ENCODE measurements at places on chromosomes 12 and 14.

DNA sequence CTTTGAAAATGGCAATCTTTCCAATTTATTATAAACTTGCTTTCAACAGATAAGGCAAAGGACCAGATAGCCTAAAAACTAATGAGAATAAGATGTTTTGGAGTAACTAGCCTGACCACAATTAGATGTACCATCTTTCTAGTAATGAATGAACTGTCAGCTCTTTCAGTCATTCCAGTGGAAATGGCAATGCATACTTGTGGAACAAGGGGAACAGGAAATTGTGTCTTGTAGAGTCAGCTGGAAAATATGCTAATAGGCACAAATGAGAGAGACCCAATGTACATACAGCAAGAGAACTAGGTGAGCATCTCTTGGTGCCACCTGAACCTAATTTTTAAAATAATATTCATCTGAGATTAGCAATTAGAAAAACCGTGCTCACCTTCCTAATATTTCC lies 76.1 kb upstream of the GPHB5 start:
- no peak for DNase-seq

DNA sequence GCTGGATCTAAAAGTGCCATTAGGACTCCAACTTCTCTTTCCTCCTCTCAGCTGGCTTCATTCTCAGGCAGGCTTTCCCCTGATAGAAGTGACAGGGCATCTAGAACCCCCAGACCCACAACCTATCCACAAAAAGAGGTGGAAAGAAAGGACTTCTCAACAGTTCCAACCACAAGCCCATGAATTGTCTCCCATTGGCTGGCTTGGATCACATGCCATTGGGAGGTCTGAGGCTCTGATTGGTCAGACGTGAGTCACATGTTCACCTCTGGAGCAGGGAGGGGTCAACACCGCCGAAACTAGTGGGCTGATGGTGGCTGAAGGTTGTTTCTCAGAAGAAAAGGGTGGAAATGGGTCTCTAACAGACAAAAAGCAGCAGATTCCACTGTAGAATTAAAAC lies 47.2 kb downstream of the DRAM1 start:
- no peak for DNase-seq

DNA sequence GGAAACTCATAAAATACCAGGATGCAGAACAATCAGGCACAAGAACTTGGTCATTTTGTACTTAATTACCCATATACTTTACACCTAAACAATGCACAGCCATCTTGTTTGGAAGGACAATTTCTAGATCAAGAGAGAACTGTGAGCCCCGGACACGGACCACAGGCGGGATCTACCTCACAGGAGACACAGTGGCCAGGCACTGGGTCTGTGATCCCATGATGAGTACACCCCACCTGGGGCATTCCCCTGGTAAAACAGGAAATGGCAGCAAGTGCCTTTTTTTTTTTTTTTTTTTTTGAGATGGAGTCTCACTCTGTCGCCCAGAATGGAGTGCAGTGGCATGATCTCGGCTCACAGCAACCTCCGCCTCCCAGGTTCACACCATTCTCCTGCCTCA lies 15.2 kb downstream of the GOLGA3 start:
- no peak for DNase-seq

- DNase-seq: peak; percentile 55
Observed at GRCh38 chr12:44015333-44015941, 179.6 kb downstream of the TMEM117 start.

DNA sequence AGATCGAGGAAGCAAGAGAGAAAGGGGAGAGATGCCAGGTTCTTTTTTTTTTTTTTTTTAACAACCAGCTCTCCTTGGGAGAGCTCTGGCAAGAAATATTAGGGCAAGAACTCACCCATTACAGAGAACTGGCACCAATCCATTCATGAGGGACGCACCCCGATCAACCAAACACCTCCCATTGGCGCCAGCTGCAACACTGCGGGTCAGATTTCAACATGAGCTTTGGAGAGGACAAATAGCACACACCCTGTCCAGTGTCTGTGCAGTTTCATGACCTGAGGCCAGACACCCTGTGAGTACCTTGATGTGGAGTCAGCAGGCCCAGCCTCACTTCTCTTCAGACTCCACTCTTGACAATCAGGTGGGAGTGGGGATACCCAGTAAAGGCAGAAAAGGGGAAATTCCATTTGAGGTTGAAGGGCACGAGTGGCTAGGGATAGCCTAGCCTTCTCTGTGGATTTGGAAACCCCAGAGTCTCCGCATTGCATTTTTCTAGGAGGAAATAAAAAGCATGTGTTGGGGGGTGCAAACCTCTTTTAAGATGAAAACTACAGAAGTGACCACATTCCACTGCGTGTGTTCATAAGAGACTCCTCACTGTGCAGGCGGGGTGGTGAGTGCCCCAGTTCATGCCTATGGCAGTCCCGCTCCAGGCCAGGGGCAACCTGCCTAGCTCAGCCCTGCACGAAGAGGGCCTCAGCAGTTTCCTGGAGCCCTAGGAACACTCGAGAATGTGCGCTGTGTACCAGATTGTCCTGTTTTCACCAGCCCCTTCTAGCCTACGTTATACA lies 42.4 kb upstream of the GPATCH2L start:
- DNase-seq: no peak

DNA sequence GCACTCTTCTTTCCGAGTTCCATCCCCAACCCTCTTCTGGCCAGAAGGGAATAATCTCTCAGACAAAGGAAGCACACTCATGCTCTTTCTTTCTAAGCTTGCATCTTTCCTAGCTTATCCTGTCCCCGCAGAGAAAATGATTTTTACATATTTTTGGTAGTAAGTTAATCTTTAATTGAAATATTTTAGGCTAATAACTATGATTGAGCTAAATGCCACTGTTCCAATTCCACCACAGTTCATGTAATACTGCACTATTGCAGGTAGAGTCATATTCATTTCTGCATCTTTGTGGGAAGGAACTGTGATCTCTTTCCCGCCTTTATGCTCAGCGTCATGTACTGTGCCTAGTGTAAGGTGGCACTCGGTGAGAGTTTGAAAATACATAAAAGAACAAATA lies 158.9 kb upstream of the FOXG1 start:
- no peak for DNase-seq

- DNase-seq: no peak
Observed at GRCh38 chr14:85873006-85873405, 343.1 kb downstream of the FLRT2 start.

GRCh38 chr14:47821135-47821534 lies 145.7 kb upstream of the MDGA2 start:
- DNase-seq: no peak

DNA sequence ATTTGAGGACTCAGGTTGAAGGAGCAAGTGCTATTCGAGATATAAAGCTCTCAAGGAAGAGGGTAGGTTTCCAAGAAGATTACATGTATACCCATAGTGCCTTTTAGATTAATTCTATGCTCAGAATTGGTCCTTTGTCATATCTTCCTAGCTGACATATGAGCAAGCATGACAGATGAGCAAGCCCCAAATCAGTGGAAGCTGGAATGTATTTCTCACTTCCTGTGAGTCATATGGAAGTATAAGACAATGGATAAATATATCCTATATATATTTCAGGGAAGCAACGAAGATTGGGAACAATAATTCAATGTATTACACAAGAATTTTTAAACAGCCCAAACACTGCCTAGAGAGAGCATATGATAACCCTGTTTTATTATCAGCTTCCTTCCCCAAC lies 674.1 kb upstream of the ATXN7L3B start:
- DNase-seq: no peak

DNA sequence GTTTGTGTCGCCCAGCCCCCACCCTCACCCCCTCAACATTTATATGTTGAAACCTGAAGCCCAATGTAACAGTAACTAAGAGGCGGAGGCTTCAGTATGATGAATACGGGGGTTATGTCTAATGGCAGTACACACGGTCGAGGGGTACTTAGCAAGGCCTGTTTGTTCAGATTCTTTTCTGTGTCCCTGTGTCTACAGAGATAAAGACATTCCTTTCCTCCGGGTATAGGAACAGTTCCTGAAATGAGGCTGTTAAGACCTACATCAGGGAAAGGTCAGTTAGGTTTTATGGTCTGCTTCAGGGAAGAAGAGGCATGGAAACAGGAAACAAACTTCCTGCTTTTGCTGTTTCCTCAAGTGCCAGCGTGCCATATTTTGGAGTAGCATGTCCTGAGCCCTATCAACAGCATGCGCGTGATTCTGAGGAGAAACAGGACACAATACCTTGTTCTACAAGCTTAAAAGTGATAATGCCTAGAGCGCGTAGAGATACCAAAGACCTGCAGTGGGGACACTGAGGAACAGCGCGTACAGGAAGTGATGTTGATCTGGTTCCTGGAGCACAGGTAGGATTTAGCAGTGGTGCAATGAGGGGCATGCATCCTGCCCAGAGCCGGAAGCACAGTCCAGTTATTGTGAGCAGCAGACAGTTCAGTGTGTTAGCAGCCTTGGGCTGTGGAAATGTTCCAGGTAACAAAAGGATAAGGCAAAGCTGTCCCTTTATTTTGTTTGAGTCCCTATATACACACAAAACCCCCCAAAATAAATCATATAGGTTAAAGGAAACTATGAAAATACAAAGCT lies 47.2 kb downstream of the FGD4 start:
- no peak for DNase-seq

DNA sequence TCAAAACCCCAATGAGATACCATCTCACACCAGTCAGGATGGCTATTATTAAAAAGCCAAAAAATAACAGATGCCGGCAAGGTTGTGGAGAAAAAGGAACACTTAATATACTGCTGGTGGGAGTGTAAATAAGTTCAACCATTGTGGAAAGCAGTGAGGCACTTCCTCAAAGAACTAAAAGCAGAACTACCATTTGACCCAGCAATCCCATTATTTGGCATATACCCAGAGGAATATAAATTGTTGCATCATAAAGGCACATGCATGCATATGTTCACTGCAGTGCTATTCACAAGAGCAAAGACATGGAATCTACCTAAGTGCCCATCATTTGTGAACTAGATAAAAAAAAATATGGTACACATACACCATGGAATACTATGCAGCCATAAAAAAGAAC lies 59.9 kb downstream of the MGST1 start:
- no peak for DNase-seq

GRCh38 chr14:105541218-105541875 lies 15.0 kb downstream of the TMEM121 start:
- no peak for DNase-seq

- DNase-seq: no peak
Observed at GRCh38 chr12:98955284-98955683, 310.2 kb downstream of the APAF1 start.

- DNase-seq: no peak
Observed at GRCh38 chr14:32258336-32258993, 55.4 kb upstream of the RNU6-8 start.

GRCh38 chr14:105090493-105091053 lies 25.3 kb upstream of the GPR132 start:
- peak; percentile 92 for DNase-seq

GRCh38 chr14:99781091-99781490 lies 12.1 kb upstream of the EML1 start:
- no peak for DNase-seq

GRCh38 chr12:104387190-104387589 lies 69.6 kb upstream of the CHST11 start:
- DNase-seq: no peak

DNA sequence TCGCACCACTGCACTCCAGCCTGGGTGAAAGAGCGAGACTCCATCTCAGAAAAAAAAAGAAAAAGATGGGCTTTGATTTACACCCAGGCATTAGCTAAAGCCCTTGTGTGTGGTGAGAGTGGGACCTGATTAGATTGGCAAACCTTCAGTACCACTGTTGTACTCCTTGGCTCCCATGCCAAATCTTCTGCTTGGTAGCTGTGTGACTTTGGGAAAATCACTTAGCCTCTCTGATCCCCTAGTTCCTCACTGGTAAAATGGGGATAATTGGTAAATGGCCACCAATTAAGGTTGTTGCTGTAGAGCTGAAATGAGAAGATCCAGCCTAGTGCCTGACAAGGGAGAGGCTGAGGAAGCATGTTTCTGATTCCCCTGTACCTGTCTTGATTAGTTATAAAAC lies 63.7 kb downstream of the SLC25A47 start:
- no peak for DNase-seq

DNA sequence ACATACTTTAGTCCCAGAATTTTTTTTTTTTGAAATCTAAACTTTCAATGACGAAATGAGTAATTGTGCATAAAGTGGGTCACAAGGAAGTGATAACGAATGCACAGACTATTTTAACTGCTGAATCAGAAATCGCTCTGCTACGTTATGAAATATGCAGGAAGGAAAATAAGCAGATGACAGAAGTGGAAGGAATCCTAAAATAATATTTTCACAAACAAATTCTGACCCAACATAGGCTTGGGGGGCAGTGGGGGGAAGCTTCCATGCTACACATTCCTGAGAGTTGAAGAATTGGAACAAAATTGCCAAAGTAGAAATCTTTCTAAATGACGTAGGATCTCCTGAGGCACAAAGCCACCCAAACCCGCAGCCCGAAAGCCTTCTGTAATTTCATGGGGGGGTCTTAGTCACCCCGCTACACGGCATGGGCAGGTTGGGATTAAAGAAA lies 89.6 kb downstream of the ARF6 start:
- no peak for DNase-seq

GRCh38 chr12:1619587-1619986 lies 9.4 kb upstream of the WNT5B start:
- no peak for DNase-seq

- no peak for DNase-seq
Observed at GRCh38 chr14:61515436-61516117, 179.7 kb upstream of the HIF1A start.

GRCh38 chr12:94516985-94517384 lies 57.3 kb upstream of the CEP83 start:
- DNase-seq: no peak

- no peak for DNase-seq
Observed at GRCh38 chr12:88248606-88249005, 106.5 kb downstream of the TMTC3 start.

GRCh38 chr12:131222329-131223139 lies 268.8 kb downstream of the ADGRD1 start:
- no peak for DNase-seq

- DNase-seq: no peak
Observed at GRCh38 chr14:95452893-95453712, 63.3 kb downstream of the SYNE3 start.

- DNase-seq: no peak
Observed at GRCh38 chr14:65321370-65321875, 91.1 kb upstream of the FUT8 start.

DNA sequence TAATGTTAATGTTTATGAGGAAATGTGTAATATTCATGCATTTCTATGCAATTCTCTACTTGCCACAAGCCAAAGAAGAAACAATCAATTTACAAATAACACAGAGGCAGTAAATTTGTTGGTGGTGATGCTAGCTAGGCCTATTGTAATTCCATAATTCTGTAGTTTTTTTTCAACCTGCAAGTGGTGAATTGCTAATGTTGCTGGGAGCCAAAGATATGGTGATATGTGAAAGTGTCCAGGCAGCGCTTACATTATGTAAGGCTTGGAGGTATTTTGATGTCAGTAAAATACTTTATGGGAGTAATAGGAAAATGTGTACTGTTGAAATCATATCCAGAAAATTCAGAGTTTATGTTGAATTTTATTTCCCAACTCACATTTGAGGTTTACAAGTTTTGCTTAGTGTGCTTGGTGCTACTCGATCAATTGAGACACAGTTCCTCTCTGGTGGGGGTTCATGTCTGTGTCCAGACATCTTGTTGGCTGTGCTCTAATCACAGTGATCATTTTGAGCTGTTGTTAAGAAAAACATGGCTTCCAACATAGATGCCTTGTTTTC lies 23.2 kb downstream of the TMTC2 start:
- DNase-seq: no peak

GRCh38 chr14:22640192-22640591 lies 4.0 kb downstream of the OR6J1 start:
- no peak for DNase-seq

- no peak for DNase-seq
Observed at GRCh38 chr12:123731596-123731995, 19.4 kb downstream of the ATP6V0A2 start.

- no peak for DNase-seq
Observed at GRCh38 chr14:26959972-26960660, 362.3 kb upstream of the NOVA1 start.
